CD4-positive, alpha-beta T cell treated with Interleukin-21 for 1 hour (primary cell): ENCODE measurements at places on chromosomes 6 and 20.

GRCh38 chr20:50146732-50147662 is 6.5 kb downstream of the PEDS1 start:
- DNase-seq = peak; percentile 87

- DNase-seq = no peak
Observed at GRCh38 chr6:24233813-24234442, 107.9 kb downstream of the NRSN1 start.

DNA sequence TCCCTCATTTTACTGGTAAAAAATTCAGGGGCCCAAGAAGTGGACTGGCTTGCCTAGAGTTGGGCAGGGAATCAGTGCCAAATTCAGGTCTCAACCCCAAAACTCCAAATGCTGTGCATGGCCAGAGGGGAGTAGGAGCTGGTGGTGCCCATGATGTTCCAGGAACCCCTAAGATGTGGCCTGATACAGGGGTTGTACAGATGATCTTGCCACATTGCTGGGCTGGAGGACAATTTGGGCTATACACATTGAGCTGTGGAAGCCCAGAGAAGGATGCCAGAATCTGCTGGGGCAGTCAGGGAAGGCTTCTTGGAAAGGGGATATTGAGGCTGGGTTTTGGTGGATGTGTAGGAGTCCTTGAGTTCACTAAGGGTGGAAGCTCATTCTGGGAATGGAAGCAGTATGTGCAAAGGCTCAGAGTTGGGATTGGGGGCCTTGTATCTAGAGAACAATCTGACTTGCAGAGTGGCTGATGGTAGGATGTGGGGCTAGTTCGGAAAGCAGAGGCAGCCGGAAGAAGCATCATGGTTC is 38.0 kb upstream of the APCDD1L start:
- no peak for DNase-seq

DNA sequence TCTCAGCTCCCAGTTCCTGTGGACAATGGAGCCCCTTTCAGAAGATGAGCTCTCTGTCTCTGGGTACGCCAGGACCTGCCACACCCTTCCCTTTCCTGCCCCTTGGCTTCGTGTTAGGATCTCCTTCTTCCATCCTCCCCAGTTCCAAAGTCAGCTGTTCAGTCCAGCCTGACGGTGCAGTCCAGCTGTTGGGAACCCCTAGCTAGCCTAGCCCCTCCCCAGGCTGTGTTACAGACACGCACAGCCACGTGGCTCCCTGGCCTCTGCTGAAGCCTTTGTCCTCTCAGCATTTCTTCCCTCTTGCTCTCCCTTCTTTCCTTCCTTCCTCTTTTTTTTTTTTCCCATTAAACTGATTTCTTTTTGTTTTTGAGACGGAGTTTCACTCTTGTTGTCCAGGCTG is 12.4 kb upstream of the TFAP2C start:
- DNase-seq = no peak

DNA sequence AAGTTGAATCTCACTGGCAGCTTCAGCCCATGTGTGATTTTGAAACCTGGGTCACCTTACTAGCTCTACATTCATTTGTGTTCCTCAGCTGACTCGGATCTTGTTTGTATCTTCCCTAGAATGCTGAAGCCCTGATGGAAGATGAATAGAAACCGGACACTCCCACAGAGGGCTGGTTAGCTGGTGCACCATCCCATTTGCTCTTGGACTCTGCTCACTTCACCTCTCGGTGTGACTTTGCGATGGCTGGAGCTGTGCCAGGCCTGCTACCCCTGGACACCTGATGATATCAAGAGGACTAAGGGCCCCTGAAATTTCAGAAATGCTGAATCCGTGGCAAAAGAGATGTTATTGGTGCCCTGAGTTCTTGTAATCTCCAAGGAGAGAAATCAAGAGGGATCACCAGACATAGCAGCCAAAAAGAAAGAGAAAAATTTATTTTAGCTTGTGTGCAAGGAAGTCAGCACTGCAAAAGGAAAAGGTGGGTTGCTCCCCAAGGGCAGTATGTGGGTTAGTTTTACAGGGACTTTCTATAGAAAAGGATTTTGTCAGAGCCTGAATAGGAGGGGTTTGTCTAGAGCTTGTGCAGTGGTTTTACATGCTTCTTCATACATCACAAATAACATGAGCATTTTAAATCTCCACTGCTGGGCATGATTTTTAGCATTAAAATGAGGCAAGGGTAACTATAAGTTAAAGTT is 426.3 kb upstream of the NOX3 start:
- DNase-seq = no peak

- DNase-seq = no peak
Observed at GRCh38 chr6:158356586-158357546, 44.6 kb downstream of the TULP4 start.

- DNase-seq = no peak
Observed at GRCh38 chr6:71107911-71108420, 151.1 kb upstream of the B3GAT2 start.

GRCh38 chr6:152637296-152638047 is at the start of gene SYNE1:
SYNE1 (minus strand) TSS chr6:152637362; CDS start chr6:152628331, 9,031 bp downstream.
- no peak for DNase-seq

DNA sequence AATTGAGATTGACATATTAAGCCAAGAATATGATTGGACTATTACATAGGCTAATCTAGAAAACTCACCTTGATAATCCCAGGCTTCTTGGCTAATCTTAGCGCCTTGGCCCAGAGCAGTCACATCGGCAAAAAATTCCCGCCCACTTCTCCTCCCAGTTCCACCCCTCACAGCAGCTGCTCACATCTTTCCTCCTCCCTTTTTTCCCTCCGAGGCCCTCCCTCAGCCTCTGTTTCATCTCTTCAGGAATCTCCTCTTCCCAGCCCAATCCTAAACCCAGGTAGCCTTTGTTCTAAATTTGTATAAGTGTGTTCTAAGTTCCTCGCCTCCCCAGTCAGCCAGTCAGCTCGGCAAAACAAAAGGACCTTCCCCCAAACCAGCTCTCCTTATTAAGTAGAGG is 184.3 kb downstream of the PRKN start:
- no peak for DNase-seq

- no peak for DNase-seq
Observed at GRCh38 chr6:111978532-111979149, 75.3 kb upstream of the CCN6 start.

DNA sequence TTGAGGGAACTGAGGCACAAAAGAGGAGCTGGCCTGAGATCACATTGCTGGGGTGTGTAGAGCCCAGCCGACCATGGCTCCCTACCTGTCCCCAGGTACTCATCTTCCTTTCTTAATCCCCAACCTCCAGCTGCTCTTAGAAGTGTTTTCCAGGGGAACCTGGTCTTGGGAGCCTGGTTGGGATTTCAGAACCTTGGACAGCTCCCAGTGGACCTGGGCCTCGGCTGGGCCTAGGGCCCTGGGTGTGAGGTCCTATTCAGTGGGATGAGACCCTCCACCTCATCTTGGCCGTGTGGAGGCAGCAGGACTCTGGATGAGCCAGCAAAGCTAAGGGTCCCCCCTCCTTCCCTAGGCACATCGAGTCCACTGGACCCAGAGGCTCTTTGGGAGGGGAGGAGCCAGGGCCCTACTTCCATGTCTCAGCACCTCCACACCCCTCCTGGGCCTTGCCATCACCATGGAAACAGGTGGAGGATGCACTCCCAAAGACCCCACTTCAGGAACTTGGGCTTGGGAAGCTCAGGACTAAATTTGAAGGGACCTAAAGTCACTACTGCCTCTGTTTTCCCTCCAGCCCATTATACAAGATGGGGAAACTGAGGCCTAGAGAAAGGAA is 38.5 kb downstream of the DLGAP4 start:
- DNase-seq = no peak

DNA sequence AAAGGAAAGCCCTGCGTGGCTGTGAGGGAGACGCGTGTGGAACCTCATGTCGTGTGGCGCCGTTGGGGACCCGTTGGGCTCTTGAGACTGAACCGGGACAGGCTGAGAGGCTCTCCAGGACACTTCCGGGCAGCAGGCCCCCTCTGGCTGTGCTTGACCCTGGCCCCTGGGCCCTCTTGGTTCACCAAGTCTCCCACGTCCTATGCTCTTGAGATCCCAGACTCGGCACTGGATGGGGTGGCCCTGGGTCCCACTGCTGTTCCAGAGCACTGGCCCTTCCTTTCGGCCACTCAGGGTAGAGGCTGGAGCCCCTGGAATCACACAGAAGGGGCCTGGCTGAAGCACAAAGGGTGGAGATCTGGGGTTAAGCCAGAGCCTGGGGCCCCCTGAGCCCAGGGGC is 30.4 kb downstream of the NTSR1 start:
- DNase-seq = no peak

DNA sequence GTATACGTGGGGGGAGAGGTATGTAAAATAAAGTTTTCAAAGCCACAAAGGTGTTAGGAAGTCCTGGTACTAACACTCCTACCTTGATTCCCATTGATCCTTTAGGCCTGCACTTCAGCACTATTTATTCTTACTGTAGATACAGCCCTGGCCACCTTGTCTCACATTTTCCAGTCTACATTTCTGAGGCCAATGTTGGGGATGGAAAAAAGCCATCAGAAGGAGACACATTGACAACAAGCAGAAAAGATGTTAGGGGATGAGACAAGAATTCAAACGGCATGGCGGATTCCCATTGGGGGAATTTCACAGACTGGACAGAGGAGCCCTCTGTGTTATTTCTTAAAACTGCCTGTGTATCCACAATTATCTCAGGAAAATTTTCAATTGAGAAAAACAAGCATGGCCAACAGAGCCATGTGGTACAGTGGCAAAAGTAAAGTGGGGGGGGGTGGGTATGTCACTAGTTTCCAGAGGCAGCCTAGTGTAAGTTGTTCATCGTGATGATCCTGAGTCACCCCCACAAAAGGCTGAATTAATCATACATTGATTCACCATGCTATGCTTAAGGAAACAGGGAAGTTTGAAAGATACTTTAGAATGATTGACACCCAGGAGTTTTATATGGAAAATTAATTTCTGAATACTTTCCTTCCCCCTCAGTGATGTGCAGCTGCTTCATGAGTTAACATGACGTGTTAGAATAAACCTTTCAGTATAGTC is 40.5 kb downstream of the RREB1 start:
- no peak for DNase-seq

- DNase-seq = peak; percentile 49
Observed at GRCh38 chr20:461254-462198, 807 bp downstream of the TBC1D20 start.

GRCh38 chr20:62550087-62550632 is 74.4 kb upstream of the GATA5 start:
- DNase-seq = no peak

- no peak for DNase-seq
Observed at GRCh38 chr6:149169761-149170511, 147.6 kb upstream of the TAB2 start.

GRCh38 chr6:150044621-150045145 is 19.4 kb upstream of the RAET1L start:
- no peak for DNase-seq

GRCh38 chr20:16712511-16712947 is 17.3 kb upstream of the SNRPB2 start:
- no peak for DNase-seq

- peak; percentile 32 for DNase-seq
Observed at GRCh38 chr6:158009114-158009891, 27.6 kb downstream of the SYNJ2 start.

DNA sequence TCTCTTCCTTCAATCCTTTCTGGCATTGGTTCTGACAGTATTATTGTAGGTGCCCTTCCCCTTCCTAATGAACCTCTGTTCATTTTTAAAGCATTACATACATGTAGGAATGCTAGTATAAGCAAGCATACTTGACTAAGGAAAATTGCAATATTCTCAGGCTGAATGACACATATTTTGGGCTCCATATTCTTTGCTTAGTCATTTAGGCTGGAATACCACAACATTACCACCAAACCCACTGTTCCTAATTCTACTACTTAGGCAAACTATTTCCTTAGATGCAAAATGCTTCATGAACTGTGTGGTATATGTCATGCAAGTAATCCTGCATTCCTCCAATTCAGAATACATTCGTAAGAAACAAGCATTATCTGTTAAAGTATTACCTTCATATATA is 113.9 kb downstream of the PRDM1 start:
- no peak for DNase-seq

- no peak for DNase-seq
Observed at GRCh38 chr6:131107151-131107550, 28.1 kb upstream of the AKAP7 start.
